ENCODE measurements at places on chromosomes 3 and 15.

DNA sequence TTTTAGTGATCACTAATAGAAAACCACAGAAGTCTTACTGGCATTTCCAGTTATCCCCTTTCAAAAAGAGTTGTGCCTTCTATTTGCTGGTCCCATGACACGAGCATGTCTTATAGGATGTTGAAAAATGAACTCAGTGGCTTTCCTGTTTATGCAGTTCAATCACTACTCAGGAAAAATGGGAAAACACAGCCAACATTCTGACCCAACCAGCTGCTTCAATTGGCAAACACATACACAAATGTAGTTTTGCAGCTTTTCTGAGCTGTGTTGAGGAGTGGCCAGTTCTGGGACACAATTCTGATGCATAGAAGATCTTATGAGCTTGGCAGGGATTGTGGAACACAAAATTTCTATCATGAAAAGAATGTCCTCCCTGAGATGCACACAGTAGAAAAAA lies 40.3 kb downstream of the FSTL1 start:
- DNase-seq = no peak

DNA sequence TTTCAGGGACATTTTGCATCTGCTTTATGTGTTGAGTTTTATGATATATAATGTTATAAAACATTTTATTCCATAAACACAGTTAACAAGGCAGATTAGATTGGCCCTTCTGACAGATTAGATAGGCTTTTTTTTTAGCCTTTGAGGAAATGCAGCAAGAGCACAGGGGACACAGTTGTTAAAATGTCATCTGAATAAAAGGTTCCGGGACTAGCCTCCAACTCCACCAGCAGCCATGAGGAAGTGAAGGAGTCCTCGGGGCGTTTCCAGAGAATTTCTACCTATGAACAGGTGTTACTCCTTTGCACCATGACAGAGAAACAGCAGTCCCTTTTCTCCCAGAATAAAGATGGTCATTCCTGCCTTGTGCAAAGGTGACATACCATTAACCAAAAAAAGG lies 167.8 kb upstream of the KBTBD8 start:
- DNase-seq = no peak

- DNase-seq = no peak
Observed at GRCh38 chr15:32803631-32804030, 85.8 kb downstream of the GREM1 start.

- DNase-seq = no peak
Observed at GRCh38 chr3:167820102-167820865, 84.8 kb downstream of the SERPINI1 start.

DNA sequence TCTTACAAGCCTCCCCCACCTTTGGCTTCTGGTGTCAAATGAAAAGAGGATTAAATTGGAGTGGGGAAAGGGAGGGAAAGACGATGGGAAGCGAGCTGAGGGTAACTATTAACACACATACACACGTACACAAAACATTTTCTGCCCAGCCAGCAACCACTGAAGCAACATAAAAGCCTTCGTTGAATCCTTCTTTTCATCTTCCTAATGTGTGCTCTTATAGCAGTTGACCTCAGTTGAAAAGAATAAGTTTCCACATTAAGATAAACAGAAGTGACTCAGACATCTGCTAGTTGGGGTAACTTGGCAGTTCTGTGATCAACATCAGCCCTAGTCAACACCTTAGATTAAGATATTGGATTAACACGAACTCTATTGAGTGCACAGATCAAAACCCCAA lies 558.5 kb downstream of the MECOM start:
- DNase-seq = no peak

DNA sequence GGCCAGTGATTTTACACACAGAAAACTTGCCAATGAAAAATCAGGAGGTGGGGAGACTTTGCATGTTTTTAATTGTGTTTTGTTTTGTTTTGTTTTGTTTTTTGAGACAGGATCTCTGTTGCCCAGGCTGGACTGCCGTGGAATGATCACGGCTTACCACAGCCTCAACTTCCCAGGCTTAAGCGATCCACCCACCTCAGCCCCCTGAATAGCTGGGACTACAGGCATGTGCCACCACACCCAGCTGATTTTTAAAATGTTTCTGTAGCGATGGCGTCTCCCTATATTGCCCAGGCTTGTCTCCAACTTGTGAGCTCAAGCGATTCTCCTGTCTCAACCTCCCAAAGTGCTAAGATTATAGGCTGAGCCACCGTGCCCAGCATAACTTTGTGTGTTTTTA lies 46.0 kb downstream of the MEIS2 start:
- DNase-seq = no peak

- no peak for DNase-seq
Observed at GRCh38 chr15:81182756-81183438, 13.8 kb upstream of the IL16 start.

DNA sequence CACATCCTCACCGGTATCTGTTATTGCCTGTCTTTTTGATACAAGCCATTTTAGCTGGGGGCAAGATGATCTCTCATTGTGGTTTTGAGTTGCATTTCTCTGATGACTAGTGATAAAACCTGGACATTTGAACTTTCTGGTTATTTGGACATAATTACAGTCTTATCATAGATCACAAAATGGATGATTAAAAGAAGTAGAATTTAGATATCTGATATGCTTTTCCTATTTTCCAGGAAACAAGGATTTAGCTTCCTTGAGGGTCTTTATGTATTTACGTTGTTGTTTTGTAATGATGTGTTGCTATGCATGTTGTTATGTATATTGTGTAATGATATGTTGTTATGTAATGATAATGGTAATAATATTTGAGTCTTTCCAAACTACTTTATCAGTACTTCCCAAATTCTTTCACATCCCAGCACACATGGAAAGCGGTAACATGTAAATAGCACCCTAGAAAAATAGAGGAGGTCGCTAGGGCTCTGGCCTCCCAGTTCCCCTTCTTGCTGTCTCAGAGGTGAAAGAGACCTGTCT lies 53.8 kb downstream of the GJD2 start:
- DNase-seq = no peak

All from activated CD8-positive, alpha-beta memory T cell treated with anti-CD3 and anti-CD28 coated beads for 1 hour (primary cell).